ENCODE measurements at places on chromosomes 5 and 9.

DNA sequence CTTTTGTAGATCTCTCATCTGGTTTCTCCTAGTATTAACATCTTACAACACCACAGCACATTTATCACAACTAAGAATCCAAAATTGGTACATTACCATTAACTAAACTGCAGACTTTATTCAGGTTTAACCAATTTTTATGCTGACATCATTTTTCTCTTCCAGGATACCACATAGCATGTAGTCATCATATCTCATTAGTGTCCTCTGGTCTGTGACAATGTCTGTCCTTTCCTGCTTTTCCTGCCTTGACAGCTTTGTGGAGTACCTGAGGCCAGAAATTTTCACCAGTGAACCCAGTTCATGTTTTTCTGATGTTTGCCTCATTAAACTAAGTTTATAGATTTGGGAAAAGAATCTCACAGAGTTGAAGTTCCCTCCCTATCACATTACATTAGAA lies 294.7 kb upstream of the TNC start:
- DNase-seq = no peak

- DNase-seq = no peak
Measured at GRCh38 chr9:108535526-108535925, 320.3 kb downstream of the ACTL7B start.

GRCh38 chr5:126220725-126221124 lies 202.5 kb upstream of the GRAMD2B start:
- no peak for DNase-seq

GRCh38 chr5:169091396-169091980 lies 209.5 kb downstream of the SLIT3 start:
- no peak for DNase-seq

DNA sequence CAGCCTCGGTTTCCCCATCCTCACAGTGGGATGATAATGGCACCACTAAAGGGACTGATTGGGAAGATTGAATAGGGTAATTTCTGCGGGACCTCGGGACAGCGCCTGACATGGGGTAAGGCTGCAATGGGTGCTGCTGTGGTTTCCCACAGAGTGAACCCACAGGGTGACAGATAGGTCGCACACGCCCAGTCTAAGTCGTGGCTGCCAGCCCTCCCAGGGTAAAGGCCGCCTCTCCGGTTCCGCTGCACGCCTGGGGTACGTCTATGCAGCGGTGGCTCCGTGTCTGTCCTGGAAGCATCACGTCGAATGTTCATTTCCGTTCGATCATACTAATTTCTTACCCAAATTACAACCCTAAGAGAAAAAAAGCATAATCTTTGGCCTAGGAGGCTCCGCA lies 631 bp downstream of the CFAP77 start:
- no peak for DNase-seq

GRCh38 chr5:54520438-54520846 lies 2.9 kb downstream of the SNX18 start:
- peak; percentile 55 for DNase-seq

DNA sequence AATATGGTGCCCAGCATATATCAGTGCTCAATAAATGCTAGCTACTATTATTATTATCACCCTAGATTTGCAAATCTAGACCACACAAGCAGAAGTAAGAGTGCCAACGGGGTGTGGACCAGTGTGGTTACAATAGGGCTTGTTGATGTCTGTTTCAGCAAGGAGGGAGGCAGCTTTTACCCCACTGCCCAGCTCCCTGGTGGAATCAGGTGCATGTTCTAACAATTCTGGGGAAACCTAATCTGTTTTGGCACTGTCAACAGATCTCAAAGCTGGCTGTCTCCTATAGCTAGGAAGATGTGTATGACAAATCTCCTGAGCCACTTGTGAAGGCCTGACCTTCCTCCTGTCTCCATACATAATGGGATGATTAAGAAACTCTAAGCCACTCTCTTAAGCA lies 5.7 kb downstream of the TGFBI start:
- no peak for DNase-seq
